Bronchial smooth muscle cell (primary cell): ENCODE measurements at places on chromosomes 12 and 14. TPM values are rescaled to one million over a fixed set of nuclear protein-coding genes. Genes with fewer than 3 reads are reported as not detected.

Gene KRT2
- total RNA-seq: not detected in 2 replicates

Gene BAZ1A
- total RNA-seq: 8.3 and 12.6 TPM in 2 replicates

Gene NRL
- total RNA-seq: 0.95 and 1.0 TPM in 2 replicates

Gene SIRT4
- total RNA-seq: 2.6 and 2.7 TPM in 2 replicates

Gene GPR65
- not detected in 2 replicates for total RNA-seq
